ENCODE measurements at places on chromosomes 13 and 19. TPM values are rescaled to one million over a fixed set of nuclear protein-coding genes. Genes with fewer than 3 reads are reported as not detected.

GRCh38 chr19:58170860-58171259 is 12.0 kb upstream of the ZNF274 start:
- DNase-seq: no peak

DNA sequence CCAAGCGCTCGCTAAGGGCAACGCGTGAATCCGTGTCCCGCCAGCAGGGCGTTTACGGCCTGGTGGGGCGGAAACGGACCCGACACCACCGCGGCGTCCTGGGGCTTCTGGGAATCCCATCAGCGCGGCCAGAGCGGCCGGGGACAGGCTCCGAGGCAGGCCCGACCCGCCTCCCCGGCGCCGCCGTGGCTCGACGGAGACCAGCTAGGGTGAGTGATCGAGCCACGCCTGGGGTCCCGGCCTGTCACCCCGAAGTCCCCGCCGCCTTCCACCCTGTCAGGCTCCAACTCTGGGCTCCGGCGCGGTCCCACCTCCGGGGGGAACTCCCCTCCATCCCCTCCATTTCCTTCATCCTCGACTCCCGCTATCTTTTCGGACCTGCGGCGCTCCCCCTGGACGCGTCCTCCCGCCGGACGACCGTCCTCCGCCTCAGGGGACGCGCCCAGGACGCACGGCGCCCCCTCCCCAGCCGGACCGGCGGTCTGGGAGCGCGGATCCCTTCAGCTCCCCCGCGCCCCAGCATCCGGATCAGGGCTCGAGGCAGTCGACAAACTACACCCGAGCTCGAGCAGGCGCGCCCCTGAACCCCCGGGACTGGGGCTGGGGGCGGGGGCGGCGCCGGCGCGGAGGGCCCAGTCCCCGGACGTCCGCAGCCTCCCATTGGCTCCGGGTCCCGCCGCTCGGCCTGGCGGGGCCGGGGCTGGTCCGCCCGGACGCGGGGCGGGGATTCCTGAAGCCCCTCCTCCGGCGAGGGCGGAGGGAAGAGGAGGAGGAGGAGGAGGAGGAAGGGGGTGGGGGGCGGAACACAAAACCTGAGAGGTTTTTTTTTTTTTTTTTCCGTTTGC is 638 bp upstream of the BICRA start:
- peak; percentile 97 for DNase-seq

DNA sequence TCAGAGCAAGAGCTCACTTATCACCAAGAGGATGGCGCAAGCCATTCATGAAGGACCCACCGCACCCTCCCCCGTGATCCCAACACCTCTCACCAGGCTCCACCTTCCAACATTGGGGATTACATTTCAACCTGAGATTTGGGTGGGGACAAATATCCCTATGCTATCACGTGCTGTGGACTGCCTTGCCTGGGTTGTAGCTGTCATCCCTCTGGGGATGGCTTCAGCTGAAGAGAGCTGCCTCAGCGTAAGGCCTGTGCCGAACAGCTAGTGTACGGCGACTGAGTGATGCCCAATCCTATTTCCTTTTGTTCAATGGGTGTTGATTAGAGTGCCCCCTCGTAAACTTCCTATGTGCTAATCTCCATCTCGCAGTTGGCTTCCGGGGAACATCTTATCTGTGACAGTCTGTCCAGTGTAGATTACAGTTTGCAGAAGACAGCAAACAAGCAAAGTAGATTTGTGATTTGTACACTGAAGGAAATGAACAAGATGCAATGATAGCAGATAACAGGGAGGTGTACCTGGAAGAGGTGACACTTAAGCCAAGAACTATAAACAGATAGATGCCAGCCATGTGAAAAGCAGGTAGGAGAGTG is 11.8 kb upstream of the RCBTB1 start:
- no peak for DNase-seq

Gene SAMD4B
- polyA plus RNA-seq: 78.6 TPM

Measured in heart left ventricle (tissue), 16 donors.